Thyroid gland (tissue), 4 donors: ENCODE measurements at places on chromosomes 5 and 9. TPM values are rescaled to one million over a fixed set of nuclear protein-coding genes. Genes with fewer than 3 reads are reported as not detected.

- DNase-seq: no peak
These were observed 28.5 kb downstream of the ZNF366 start for GRCh38 chr5:72478684-72479083.

DNA sequence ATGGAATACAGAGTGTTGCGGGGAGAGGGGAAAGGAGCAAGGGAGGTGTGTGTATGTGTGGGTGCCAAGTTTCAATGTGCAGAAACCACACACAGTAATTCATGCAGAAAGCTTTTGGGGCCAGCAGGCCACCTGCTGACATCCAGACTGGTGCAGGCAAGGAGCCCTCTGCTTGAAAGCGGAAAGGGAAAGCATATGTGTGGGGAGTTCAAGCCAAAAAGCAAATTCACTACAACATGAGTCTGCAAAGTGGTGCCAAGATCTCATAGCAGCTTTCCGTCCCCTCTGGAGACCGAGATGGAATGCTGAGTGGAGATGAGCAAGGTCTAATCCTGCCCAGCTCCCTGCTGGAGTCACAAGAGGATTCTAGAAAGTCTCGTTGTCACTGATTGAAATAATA, 159.7 kb upstream of the VLDLR start:
- DNase-seq: peak; percentile 5

GRCh38 chr9:1210954-1211353, 160.8 kb downstream of the DMRT2 start:
- no peak for DNase-seq

The CCNI2 gene
- 0.34 TPM for total RNA-seq

DNA sequence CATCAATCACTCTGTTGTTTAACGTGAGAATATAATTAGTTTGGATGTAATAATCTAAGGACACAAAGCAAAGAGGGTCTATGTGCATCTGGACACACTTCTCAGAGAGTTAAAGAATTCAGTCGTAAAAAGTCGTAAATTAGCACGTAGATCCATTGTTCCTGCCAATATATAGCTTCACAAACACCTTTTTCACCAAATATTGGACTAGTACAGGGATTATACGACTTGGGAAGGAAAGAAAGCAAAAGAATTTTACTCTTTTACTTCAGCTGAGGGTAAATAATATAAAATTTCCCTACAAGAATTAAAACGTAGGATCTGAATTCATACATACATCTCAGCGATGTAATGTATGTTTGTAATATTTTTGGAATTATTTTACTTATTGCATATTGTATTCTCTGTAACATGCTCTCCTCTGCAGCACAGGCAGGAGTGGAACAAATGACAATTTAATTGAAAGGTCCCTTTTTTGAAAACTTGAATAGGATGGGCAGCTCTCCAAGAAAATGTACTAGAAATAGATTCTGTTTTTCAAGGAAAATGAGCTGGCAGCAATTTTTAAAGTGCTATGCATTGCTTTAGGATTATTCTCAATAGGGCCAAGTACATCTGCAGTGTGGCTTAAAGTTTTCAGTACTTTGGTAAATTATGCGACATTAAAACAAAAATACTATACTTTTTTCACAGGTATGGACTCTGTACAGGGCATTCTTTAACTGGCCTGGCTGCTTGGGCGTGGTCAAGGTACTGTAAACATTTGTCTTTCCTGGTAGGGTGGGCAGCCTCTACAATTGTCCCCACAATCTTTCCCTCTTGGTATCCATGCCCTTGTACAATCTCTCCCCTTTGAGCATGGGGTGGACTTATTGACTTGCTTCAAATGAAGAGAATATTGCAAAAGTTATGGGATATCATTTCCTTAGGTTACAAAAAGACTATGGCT, 39.7 kb upstream of the HSD17B4 start:
- DNase-seq: no peak

GRCh38 chr5:40221796-40222195, 457.9 kb upstream of the PTGER4 start:
- no peak for DNase-seq

The GCNT1 gene
- 340 TPM for total RNA-seq
